Stimulated activated CD4-positive, alpha-beta T cell treated with anti-CD3 and anti-CD28 coated beads, Interleukin-1b, Interleukin-23, amount 100 ng/mL, for 1 hour (primary cell): ENCODE measurements at places on chromosomes 16 and 17.

DNA sequence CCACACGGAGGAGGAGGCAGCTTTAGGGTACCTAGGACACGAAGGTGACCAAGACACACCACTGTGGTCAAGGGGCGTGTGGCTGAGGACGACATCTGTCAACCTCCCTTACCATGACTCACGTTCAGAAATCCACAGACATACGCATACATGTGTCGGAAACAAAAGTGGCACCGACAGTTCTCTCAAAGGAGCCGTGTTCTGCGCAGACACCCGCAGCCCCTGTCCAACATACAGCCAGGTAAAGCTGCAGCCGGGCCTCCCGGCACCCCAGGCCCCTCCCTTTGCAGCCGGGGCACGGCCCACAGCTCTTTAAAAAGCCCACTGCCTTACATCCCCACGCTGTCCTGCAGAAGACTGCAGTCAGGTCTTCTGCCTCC lies 40.5 kb upstream of the KLHDC4 start:
- DNase-seq: no peak

DNA sequence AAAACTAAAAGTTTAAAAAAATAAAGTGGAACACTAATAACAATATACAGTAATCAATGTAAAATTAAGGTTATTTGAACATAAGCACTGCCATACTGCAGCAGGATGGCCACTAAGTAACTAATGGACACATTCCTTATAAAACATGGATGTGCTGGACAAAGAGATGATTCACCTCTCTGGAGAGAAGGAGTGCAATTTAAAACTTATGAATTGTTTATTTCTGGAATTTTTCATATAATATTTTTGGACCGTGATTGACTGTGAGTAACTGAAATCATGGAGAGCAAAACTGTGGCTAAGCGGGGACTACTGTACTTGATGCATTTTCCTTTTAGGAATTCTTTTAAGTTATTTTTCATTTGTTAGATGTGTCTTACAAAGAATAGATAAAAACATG lies 21.8 kb downstream of the CBFB start:
- DNase-seq: no peak

DNA sequence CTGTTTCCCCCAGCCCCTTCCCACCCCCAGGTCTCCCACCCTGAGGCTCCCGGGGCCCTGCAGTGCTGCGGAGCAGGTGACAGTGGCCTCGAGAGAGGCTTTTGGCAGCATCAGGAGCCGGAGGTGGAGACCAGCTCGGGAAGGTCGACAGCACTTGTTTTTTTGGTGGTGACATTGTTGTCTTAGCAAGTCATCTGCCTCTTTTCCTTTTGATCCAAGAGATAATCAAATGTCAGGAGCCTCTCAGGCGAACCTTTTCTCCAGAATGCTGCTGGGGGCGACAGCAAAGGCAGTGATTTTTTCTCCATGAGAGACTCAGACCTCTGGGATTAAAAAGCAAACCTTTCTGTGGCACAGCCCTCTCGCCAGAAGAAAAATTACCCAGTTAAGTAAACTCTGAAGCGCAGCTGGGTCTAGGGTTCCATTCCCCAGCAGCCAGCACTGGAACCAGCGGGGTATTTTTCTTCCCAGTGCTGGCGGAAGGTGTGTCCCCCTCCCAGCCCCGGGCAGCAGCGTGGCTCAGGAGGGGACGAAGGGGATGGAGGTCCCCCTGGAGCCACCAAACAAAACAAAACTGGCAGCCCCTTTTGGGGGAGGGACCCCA lies 37.2 kb downstream of the GRIN2C start:
- no peak for DNase-seq

- no peak for DNase-seq
Measured at GRCh38 chr16:67084345-67085028, 25.3 kb upstream of the PHAF1 start.

DNA sequence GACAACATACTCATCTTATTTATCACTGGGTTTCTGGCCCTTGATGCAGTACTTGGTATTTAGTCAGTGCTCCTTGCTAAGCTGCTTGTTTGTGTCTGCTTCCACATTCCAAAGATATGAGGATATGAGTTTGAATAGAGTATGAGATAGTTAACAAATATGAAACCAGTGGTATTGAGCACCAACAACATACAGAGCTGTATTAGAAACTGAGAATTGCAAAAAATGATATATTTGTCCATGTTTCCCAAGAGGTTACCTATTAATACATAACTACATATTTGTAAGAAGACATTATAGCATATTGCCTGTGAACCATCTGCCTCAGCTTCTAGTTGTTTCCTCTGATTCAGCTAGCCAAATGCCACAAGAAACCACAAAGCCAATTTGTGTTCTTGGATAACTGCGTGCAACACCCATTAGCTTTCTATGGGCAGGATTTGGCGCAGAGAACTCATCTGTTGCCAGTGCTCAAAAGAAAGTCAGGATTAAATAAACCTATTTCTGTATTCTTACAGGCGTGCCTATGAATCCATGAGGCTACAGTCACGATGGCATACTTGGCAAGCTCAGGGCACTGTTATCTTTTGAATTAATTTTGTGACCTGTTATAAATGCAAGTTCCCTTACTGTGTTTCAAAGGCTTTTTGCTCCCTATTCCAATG lies 194.4 kb downstream of the MAP2K6 start:
- DNase-seq: no peak

GRCh38 chr16:66408163-66409048 lies 18.7 kb upstream of the BEAN1 start:
- DNase-seq: no peak

DNA sequence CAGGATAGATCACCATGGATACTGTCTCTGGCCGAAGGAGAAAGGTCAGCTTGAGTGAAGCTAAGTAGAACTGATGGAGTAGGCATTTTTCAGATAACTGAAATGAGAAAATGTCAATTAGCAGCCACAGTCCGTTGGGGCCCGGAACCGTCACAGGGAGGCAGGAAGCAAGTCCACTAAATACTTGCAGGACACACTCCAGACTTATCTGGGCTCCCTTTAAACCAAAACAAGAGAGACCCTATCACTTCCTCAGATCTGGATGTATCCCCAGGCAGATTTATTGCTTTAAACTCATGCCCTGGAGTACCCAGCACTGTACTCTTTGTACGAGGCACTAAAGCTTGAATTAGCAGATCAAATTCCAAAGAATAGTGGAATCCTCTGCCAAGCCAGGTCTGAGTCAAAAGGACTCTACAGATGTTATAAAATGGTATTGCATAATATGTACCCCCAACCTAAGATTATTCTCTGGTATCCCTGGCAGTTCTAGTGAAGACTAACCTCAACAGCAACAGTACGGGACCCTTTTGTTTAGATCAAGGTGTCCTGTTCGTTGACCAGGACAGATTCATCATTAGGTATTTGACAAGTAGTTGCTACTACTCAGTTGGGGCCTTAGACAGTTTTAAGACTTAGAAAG lies 8.1 kb downstream of the ZP2 start:
- no peak for DNase-seq

DNA sequence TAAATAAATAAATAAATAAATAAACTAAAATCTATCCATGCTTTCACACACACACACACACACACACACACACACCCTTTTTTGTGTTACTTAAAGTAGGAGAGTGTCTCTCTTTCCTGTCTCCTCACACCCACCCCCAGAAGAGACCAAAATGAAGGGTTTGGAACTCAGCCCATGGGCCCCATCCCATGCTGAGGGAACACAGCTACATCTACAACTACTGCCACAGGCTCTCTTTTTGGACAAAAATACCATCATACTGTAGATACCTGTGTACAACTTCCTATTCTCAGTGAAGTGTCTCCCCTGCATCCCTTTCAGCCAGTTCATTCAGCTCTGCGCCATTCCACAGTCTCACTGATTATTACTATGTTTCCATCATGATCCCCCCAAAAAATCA lies 1.9 kb upstream of the HBA2 start:
- DNase-seq: no peak

- DNase-seq: no peak
Measured at GRCh38 chr17:10105513-10106001, 92.8 kb downstream of the GAS7 start.

GRCh38 chr17:13596241-13596923 lies 5.3 kb downstream of the HS3ST3A1 start:
- DNase-seq: no peak

- no peak for DNase-seq
Measured at GRCh38 chr17:179066-179432, 2.4 kb downstream of the DOC2B start.

DNA sequence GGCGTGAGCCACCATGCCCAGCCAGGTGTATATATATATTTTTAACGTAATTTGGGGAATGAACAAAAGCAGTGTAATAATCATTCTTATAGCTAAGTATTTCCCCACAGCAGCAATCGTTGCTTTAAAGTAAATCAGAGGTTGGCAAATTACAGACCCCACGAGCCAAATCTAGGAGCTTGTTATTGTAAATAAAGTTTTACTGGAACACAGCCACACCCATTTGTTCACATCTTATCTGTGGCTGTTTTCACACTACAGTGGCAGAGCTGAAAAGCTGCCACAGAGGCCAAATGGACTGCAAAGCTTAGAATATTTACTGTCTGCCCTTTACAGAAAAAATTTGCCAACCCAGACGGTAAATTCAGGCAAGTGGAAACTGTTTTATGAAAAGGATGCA lies 50.8 kb downstream of the RAB11FIP4 start:
- DNase-seq: no peak

DNA sequence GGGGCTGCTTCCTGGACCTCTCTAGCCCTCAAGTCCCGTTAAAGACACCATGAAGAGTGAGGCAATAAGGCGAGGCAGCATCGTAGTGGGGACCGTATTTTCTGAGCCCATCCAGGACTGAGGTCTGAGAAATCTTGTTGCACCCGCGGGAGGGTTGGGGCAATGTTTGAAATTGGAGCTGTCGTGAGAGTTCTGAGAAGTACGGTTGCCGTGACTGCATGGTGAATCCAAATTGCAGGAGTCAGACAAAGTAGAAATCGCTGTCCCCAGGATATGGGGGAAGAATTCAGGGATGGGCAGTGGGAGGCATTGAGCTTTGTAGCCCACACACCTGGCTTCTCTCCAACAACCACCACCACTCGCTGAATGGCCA lies 42.0 kb upstream of the RPL38 start:
- DNase-seq: no peak

DNA sequence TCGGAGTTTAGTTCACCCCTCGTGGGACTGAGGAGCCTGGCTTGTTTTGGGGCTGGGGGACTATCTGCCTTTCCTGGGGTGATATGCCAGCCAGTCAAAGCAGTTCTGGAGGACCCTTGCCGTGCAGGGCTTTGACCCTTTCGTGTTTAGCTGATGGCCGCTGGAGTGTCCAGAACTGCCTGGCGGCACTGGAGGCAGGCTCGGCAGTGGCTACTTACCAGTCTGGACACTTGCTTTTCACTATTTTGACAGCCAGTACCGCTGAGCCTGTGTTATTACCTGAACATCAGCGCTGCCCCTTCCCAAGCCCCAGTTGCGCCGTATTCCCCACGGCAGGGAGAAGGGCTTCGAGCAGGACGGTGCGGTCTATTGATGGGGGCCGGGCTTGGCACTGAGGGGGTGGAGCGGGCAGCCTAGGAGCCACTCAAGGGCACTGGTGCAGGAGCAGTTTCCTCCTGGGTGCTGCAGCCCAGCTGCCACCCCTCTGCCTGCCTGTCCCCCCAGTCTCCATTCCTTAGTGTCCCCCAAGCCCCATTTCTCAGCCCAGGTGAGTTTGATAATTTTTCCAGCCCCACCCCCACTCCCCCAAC lies 18.6 kb downstream of the CCDC92B start:
- DNase-seq: no peak

DNA sequence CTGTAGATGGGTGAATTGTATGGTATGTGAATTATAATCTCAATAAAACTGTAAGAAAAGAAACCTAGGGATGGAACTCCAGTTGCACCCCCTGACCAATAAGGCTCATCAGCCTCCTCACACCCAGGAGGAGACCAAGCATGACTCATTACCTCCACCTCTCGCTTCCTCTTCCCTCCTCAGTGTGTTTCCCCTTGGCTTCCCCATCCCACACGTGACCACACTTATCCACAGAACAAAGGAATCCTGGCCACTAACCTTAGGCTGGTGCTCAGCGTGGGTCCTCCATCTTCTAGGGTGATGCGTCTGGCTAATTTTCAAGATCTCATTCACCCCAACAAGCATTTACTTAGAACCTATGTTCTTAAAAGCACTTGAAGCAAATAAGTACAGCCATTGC lies 36.2 kb upstream of the MAP3K14 start:
- no peak for DNase-seq

- DNase-seq: no peak
Measured at GRCh38 chr17:17928398-17929287, 43.6 kb downstream of the TOM1L2 start.

GRCh38 chr16:85072947-85073346 lies 39.3 kb downstream of the CIBAR2 start:
- no peak for DNase-seq

GRCh38 chr17:78641666-78642065 lies 64.5 kb upstream of the DNAH17 start:
- no peak for DNase-seq

- no peak for DNase-seq
Measured at GRCh38 chr16:12801511-12802042, 2.1 kb downstream of the CPPED1 start.

DNA sequence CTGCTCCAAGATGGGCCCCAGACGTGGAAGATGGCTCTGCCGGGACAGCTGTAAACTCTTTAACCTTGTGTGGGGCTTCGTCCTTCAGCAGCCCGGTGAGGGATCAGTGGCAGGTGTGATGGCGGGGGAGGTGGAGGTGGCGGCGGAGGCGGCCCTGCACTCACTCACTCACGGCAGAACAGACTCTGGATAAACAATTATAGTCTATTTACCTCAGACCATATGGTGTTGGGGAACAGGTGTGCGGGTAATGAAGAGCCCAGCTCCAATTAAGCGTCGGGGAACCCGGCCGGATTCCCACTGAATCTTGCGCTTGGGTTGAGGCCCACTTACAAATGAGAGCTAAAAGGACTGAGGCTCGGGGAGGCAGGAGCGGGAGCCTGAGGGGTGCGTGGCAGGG lies 104.3 kb upstream of the SDK2 start:
- no peak for DNase-seq

DNA sequence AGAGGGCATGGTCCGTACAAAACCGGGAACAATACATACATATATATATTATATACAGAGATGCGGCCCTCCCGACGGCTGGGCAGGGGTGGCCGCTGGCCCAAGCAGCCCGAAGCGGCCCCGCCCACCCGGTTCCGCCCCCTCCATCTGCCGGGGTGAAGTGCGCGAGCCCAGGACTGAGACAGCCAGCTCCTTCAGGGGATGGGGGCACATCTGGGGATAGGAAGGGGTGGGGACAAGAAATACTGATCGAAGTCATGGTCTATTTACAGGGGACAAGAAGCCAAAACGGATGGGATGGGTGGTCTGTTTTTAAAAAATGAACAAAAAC lies 3.8 kb upstream of the SAMD14 start:
- no peak for DNase-seq

DNA sequence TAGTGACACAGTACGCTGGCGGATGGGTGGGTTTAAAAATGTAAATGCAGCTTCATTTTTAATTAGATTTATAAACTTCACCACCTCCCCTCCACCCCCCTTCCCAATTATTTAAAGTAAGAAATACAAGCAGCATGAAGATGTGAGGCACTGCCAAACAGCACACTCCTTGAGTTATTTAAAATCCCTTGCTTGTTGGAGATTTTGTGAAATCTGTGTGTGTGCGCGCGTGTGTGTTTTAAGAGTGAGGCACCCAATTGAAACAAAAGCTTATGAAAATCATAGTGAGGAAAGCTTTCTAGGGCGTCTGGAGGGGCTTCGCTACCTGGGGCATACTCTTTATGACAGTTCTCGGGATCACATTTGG lies 219.6 kb upstream of the IRX3 start:
- no peak for DNase-seq

GRCh38 chr17:27354491-27355081 lies 60.7 kb downstream of the WSB1 start:
- no peak for DNase-seq

- DNase-seq: no peak
Measured at GRCh38 chr16:25626172-25626571, 65.6 kb upstream of the HS3ST4 start.
